ENCODE measurements at places on chromosomes 12 and 14. TPM values are rescaled to one million over a fixed set of nuclear protein-coding genes. Genes with fewer than 3 reads are reported as not detected.

Gene ANKS1B
- total RNA-seq, result 534 TPM

Gene ZBTB25
- 21.0 TPM for total RNA-seq

Gene ARHGEF40
- total RNA-seq, result 20.7 TPM

Gene PMCH
- total RNA-seq, result not detected

Data from parietal lobe (tissue), 2 donors.